ENCODE measurements at places on chromosomes 3 and 15.

DNA sequence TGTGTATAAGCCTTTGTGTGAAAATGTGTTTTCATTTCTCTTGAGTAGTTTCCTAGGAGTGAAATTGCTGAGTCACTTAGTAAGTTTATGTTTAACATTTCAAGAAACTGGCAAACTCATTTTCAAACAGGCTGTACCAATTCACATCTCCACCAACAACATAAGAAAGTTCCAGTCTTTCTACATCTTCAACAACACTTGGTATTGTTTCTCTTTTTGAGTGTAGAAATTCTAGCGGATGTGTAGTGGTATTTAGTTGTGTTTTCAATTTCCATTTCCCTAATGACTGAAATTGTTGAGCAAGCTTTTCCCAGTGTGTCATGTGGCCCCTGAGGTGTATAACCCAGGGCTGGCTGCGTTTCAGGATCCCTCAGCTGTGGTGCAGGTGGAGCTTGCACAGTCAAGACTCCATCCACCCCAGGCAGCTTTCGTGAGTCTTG is 258.5 kb downstream of the PDCD6IP start:
- no peak for DNase-seq

DNA sequence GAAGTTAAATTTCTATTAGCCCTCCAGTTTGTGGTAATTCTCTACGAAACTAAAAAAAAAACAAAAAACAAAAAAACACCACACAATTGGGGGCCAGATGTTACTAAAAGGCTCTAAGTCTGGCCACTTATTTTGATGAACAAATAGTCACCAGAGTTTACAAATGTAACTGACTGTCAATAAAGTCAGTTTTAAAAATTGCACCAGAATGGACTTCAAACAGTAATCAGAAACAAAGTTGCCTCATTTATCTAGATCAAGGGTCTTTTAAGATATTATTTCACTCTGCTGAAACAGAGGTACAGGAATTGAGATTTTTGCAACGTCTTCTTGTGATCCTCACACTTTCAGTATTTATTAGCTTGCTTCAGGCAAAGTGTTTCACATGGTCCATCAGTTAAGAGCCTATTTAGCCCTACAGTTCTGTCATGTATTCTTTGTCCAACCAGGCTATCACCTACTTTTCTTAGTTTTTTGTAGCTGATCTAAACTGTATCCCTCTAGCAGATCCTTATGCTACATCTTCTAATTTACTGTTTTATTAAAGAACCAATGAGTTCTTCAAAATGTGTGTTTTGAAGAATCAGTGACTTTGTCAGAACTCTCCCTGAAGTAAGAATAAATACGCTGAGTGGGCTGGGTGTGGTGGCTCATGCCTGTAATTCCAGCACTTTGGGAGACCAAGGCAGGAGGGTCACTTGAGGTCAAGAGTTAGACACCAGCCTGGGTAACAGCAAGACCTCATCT is 74.7 kb downstream of the ANKRD28 start:
- DNase-seq = no peak

DNA sequence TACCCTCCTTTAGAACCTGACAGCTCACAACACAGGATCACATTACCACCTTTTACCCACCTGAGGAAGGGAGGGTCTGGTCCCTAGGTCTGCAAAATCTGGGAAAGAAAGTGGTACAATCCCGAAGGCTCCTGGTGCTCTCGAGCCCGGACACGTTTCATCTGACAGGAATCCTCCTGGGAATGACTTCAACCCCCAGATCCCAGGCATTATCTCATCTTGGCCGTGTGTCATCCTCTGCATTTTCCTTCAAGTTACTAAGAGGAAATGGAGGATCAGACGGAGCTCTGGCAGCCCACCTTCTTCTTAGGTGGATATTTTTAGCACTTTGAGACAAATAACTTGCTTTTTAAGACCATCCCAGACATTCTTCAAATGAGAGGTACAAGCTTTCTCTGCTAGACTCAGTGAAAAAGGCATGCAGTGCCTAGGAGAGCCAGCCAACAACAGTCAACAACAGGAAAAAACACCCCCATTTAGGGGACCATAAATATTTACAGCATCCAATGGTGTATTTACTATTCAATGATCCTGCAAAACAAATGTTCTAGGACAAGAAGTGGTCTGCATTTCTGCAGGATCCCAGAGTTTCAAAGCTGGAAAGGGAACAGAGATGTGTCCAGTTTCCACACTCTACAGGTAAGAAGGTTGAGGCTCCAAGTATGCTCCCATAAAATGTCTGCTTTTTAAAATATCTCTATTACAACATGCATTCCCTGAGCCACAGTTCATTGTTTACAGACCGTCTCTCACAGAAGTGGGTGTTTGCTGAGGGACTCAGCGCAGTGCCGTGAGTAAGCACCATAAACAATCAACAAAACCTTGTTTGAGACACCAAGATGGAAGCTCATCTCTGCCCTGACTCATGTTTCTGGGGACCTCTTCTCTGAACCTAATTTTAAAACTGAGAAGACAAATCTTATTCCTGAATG is 38.3 kb upstream of the ARHGEF3 start:
- no peak for DNase-seq

GRCh38 chr3:177792311-177793030 is 595.2 kb upstream of the TBL1XR1 start:
- no peak for DNase-seq

DNA sequence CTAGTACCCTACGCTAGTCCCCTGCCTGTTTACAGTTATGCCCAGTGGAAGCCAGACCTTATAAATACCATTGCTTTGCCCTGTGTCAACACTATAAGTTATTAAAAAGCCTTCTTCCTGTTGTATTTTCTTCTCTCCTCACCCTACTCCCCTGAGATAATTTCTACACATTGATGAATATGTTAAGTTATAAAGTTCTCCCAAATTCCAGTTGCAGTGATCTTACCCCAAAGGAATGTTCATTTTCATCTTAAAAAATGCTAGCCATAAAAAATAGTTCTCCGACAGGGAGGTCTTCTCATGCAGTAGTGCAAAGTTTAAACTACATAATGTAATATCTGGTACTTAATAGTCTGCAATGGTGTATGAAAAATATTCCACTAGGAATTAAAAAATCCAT is 58.6 kb downstream of the MAP2K5 start:
- no peak for DNase-seq

DNA sequence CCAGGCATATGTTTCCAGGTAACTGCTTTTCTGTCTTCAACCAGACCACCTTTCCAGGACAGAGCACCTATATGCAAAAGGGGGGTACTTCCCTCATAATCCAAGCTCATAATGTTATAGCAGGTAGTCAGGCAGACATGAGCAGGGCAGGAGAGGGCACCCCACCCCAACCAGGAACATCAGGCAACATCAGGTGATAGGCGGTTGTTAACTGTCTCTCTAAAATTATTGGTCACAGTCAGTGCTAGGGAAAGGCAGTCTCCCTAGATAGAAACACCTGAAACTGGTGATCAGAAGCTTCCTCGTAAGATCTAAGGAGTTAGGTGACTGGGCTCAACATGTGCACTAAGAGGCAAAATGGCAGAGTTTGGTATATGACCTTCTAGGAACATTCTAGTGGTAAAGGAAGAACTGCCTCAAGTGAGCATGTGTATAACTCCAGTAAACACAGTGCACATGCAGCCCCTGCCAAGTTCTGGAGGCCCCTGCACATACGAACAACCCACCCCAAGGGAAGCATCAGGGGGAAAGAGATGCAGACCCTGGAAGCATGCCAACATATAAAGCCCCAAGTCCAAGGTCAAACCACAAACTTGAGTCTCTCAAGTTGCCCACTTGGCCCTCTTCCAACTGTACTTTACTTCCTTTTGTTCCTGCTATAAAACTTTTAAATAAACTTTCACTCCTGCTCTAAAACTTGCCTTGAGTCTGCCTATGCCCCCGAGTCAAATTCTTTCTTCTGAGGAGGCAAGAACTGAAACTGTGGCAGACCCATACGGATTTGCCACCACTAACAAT is 270.9 kb downstream of the ULK4 start:
- no peak for DNase-seq

GRCh38 chr3:78830470-78830869 is 937.3 kb downstream of the ROBO1 start:
- DNase-seq = no peak

DNA sequence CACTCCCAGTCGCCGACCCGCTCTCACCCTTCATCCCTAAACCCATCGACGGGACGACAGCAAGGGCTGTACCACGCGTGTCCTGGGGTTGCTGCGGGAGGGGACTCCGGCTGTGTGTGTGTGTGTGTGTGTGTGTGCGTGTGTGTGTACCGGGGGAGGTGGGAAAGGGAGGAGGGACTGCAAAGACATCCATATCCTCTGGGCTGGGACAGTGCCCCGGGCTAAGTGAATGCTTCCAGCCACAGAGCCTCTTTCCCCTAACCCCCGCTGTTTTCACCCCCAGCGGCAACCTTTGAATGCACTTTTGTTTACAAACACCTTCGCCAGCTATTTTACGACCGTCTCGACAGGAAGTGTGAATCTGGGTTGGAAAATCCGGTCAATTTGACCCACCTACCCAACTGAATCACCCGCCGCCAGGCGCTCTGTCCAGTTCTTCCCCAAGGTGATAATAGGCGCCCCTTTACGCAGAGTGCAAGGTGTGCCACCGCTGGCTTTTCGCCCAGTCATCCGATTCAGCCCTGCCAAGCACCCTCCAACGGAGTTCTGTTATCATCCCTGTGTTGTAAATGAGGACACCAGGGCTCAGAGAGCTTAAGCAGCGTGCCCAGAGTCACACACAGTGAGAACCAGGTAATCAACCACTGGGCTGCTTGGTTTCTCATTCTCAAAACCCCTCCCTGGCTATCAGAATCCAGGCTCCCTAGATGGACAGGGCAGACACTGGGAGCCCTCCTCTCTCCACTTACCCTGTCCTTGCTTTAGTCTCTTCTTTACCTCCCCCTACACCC is 739 bp upstream of the AMOTL2 start:
- no peak for DNase-seq

DNA sequence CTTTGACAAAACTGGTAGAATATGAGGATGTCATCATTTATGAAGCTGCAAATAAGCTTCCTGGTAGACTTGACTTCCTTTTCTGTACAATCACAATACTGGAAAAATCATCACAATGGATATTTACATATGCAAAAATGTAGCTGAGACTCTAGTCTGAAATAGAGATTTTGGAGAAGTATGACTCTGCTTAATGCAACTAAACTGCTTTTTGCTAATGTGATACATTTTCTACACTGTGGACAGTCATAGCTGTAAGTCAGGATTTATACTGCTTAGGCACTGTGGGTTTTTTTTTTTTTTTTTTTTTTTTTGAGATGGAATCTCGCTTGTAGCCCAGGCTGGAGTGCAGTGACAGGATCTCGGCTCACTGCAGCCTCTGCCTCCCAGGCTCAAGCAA is 34.5 kb upstream of the ST3GAL6 start:
- DNase-seq = no peak

DNA sequence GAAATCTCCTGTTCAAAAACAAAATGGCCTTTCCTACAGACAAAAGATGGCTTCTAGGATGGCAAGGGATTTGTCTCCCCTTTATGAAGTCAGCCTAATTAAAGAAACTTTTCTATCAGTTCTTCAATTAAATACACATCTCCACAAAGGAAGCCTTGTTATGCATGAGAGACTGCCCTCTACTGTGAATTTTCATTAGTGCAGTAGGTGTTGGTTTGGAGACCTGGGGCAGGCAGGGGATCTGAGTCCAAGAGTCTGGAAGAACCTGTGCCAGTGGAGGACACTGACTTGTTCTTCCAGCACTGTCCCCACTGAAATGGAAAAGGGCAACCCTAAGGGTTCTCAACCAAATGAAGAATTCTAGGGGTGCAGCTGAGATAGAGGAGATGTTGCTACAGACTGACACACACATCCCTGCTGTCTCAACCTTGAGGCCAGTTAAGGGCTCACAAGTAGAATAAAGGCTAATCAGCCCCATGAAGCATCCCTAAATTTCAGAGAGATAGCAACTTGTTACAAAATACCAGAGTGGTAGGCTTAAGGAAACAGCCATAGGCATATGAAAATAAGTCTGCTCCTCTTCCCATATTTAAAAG is 174.0 kb upstream of the PRICKLE2 start:
- no peak for DNase-seq

DNA sequence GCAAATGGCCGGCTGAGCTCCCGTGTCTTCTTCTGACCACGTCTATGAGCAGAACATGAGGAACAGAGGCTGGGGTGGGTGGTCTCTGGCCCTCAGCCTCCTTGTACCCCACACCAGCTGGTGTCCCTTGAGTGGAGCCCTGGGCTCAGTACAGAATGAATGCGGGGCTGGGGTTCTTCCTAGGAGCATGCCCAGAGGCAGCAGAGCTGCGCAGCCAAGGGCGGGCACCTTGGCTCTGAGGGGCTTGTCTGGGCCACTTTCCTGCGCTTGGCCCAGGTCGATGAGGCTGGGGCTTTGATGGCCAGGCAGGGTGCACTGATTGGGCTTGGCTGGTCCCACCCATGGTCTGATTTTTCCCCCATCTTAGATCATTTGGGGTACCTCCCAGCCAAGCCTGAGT is 6.4 kb downstream of the SCN5A start:
- DNase-seq = no peak

- no peak for DNase-seq
Observed at GRCh38 chr3:50287262-50287661, 5.0 kb downstream of the IFRD2 start.

DNA sequence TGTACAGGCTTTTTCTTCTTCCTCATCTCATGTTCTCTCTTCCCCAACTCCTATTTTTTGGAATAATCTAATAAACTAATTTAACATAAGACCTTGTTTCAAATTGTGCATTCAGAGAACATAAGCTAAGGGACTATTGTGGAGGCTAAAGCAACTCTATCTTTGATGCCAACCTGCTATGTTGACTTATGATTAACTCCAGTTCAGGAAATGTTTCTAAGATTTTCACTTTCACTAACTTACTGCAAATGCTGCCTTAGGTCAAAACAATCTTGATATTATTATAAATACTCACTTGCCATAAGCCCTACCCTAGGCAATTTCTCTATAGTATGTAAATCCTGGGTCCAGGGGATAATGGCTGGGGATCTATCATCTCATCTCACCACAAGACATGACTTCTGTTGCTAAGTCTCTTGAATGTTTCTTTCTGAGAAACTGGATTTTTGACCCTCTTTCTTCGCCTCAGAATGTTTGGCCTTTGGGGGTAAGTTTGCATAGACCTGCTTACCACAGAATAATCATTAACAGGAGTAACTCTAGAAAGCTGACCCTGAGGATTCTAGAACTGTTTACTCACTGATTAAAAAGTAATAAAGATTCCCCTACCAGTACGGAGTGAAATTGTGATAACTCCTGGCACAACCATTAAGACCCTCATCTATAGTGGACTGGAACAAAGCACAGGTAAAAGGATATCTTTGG is 768.1 kb downstream of the GBE1 start:
- no peak for DNase-seq

GRCh38 chr3:125715651-125716050 is 120.4 kb upstream of the OSBPL11 start:
- no peak for DNase-seq

All from activated naive CD8-positive, alpha-beta T cell treated with anti-CD3 and anti-CD28 coated beads, Interleukin-2, amount 50 U/mL, for 16 hours (primary cell).